ENCODE measurements at places on chromosomes 6 and 20. TPM values are rescaled to one million over a fixed set of nuclear protein-coding genes. Genes with fewer than 3 reads are reported as not detected.

- no peak for DNase-seq
These were observed 43.9 kb downstream of the CDH4 start for GRCh38 chr20:61295682-61296628.

GRCh38 chr20:47405775-47406325 lies 49.4 kb upstream of the ZMYND8 start:
- DNase-seq, result no peak

DNA sequence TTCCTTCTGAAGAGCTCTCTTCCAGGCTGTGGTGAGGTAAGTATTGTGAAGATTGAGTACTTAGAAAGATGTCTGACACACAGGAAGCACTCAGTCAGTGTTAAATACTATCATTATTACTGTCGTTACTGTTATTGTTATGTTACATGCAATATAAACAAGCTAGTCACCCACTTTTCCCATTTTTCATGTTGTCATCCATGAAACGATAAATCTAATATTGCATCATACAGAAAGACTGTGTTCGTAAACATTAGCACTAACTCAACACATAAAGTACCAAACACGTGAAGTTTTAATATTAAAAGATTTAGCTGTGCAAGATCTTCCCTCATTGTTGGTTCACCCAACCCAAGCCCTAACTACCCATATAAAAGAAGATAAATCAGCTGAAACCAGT lies 109.2 kb upstream of the NRSN1 start:
- no peak for DNase-seq

CGA gene
- 0.96 TPM for total RNA-seq

DNA sequence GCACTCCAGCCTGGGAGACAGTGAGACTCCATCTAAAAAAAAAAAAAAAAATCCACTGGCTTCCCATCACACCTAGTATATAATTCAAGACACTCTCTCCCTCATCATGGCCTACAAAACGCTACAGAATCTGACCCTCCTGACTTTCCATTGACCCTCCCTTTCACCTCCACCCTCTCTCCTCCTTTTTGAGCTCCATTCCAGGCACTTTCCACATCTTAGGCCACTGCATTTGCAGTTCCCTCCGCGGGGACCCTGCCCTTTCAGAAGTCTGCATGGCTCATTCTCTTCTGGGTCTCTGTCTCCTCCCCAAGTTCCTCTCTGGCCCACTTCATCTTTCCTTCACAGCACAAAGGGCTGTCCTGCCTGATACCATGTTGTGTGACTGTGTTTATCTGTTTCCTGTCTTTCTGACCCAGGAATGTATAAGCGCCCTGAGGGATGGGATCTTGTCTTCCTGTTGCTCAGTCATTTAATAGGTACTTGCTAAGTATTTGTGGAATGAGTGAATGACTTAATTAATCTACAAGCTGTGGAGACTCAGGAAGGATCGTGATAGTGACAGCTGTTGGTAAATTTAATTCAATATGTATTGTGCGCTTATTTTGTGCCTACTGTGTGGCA lies 35.2 kb downstream of the NCR2 start:
- DNase-seq, result peak; percentile 12

DNA sequence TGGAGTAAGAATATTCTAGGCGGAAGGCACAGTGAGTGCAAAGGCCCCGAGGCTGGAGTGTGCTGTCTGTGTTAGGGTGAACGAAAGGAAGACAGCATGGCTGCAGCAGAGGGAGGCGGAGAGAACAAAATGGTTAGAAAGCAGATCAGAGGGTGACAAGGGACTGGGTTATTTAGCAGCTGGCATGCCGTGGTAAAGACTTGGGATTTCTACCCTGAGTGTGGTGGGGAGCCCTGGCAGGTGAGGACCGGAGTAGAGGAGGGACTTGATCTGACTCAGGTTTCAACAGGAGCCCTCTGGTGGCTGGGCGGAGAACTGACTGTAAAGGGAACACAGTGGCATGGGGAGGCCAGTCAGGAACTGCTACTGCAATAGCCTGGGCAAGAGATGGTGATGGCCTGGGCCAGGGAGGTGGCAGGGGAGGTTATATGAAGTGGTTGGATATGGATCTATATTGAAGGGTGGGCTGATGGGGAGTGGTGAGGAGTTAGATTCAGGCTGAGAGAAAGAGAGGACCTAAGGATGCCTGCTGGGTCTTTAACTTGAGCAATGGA lies 38.0 kb downstream of the PIM1 start:
- peak; percentile 75 for DNase-seq

GRCh38 chr6:76451926-76452709 lies 379.7 kb upstream of the IMPG1 start:
- no peak for DNase-seq

GRCh38 chr20:42352096-42352495 lies 733.9 kb upstream of the CHD6 start:
- DNase-seq, result no peak

HMGCLL1 gene
- not detected for total RNA-seq

SIM1 gene
- 19.3 TPM for total RNA-seq

- DNase-seq, result no peak
These were observed 73.2 kb downstream of the SCP2D1 start for GRCh38 chr20:18886756-18887155.

AARS2 gene
- total RNA-seq, result 10.7 TPM

DNA sequence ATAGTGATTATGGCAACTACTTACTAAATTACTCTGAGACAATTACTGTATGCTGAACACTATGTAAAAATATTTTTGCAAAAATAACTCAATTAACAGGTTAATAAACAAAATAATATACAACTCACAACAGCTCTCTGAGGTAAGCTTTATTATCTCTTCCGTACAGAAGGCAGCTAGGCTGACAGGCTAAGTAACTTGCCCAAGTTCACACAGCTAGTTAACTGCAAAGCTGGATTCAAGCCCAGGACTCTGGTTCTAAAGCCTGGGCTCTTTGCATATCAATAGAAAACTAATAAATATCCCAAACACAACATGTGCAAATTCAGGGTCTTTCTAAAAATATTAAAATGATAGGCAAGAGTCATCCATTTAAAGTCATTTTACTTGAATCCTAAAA lies 169.5 kb upstream of the BEND3 start:
- no peak for DNase-seq

- no peak for DNase-seq
These were observed 27.5 kb upstream of the TAF8 start for GRCh38 chr6:42022755-42023384.

DNA sequence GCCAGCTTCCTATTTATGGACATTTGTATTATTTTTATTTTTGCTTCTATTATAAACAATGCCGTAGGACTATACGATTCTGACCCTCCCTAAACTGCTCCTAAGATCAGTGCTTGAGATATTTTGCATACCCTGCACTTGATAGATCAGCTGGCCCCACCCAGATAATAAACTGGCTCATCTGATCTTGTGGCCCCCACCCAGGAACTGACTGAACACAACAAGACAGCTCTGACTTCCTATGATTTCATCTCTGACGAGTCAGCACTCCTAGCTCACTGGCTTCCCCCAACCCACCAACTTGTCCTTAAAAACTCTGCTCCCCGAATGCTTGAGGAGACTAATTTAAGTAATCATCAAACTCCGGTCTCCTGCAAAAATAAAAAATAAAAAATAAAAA lies 34.9 kb upstream of the TFAP2A start:
- DNase-seq, result no peak

- no peak for DNase-seq
These were observed 218.0 kb upstream of the PREP start for GRCh38 chr6:105620878-105621277.

DNA sequence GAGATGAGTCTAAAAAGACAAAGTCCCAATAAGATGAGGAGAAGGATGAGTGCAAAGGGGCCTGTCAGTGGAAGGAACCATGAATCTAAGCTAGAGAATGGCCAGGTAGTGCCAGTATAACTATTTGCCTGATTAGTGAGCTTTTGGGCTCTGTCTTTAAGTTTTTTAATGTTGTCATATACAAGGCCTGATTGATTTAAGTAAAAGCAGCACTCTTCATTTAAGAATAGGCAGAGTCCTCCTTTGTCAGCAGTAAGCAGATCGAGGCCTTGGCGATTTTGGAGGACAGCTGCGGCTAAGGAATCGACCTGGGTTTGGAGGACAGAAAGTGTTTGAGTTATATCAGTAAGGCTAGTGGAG lies 753.4 kb upstream of the ADGRB3 start:
- no peak for DNase-seq

GRCh38 chr20:2279253-2279779 lies 16.5 kb upstream of the TGM3 start:
- no peak for DNase-seq

GRCh38 chr6:29976253-29976587 lies 33.9 kb downstream of the HLA-A start:
- DNase-seq, result no peak

GRCh38 chr6:110485491-110485890 lies 9.1 kb upstream of the SLC22A16 start:
- no peak for DNase-seq

DNA sequence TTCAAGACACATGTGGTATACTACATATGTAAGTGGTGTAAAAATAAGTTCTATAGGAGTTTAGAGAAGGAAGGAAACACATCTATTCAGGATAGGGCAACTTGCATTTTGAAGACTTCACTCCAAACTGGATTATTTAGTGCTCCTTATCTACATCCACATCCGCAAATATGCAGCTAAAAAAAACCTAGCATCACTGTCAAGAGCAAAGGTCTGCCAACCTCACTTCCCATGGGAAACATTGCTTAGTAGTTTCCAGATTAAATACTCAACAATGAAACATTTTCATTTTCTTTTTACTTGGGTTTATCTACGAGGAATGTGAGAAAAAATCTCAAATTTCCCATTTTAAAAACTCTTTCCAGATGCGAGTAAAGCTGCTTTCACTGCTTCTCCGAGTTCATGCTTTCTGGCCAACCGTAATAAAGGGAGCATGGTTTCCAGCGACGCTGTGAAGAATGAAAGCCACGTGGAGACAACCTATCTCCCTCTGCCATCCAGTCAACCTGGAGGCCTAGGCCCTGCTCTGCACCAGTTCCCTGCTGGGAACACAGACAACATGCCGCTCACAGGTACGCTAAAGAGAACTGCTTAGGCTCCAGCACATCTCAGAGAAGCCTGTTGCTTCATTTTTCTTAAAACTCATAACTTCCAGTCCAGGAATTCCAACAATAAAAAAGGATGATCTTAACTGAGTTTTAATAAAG lies 48.2 kb downstream of the RFX6 start:
- no peak for DNase-seq

DNA sequence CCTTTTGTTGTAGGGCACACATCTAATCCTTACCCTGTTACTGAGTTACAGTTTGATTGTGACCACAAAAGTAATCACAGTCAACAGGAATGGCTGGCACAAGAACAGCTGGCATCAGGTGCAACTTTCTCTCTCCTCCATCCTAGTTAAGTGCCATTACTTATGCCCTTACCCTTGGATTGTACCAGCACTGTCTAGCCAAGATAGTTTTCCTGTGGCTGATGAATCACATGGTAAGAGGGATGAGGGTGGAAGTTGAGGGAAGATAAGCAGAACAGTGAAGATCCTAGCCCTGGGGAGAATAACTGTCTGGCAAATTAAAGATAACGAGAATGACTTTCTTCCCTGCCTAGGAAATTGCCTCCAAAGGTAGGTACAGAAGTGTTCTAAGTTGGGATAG lies 42.0 kb downstream of the RNF217 start:
- DNase-seq, result peak; percentile 17

DNA sequence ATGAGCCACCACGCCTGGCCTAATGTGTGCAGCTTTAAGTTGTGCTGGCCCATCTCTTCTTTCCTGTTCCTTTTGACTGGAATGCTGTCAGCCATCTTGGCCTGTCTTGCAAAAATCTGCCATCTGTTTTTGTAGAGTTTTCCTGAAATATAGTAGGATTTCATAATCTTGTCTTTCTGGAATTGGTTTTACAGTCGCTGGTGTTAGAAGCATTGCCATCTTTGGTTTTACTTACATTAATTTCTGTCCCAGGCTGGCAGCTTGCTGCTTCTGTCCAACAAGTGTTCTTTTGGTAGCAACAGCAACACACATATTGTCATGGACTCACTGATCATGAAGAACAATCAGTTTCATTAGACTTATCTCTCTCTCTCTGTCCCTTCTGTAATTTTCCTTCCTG lies 29.1 kb upstream of the TULP1 start:
- no peak for DNase-seq

DNA sequence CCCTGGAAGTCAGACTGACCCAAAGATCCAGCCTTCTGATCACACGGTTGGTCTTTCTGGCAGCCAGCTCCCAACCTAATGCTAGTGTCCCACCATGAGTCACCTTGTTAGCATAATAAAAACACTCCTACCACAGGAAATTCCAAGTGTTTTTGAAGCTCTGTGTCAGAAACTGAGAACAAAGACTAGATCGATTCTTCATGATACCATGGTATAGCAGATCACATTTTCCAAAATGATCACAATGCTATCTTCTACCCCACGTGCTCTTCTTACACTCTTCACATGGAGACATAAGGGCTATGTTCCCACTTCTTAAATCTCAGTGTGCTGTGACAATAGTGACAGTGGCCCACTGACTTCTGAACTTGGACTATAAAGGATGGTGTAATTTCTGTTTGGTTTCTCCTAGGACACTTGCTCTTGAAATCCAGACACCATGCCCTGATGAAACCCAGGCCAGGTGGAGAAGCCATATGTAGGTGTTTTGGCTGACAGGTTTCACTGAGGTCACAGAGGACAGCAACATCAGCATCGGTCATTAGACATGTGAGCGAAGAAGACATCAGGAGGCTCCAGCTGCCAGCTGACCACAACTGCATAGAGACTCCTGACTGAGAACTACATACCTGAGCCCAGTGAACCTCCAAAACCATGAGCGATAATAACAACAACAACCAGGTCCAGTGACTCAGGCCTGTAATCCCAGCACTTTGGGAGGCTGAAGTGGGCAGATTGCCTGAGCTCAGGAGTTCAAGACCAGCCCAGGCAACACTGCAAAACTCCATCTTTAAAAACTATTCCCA lies 57.5 kb downstream of the MKKS start:
- peak; percentile 47 for DNase-seq

GRIK2 gene
- total RNA-seq, result 27.4 TPM

FABP7 gene
- not detected for total RNA-seq
